ENCODE measurements at places on chromosomes 5 and 9.

DNA sequence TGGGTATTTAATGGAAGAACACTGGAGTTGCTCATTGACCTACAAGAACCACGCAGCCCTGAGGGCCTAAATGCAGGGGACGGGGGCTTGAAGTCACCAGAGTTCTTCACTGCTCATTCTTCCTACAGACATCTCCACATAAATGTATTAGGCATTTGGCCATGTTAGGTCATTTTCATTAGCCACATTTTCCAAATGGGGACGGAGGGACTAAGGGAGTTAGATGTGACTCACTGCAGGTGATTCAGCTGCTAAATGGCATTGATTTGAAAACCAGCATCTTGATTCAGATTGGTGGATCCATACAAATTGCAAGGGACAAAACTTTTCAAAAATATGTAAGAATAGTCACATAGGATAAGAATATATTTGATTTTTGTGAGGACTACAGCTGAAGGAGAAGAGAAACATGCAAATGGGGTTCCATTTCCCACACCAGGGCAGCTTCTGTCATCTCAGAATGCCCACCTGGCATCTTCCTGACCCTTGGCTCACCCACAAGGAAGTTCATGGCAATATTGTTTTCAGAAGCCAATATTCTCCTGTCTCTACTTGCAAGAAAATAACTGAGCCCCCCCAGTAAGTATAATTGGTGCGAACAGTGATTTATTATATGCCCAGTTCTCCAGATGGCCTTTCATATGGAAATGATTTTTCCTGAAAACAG lies 264.8 kb downstream of the DOCK8 start:
- DNase-seq: no peak

DNA sequence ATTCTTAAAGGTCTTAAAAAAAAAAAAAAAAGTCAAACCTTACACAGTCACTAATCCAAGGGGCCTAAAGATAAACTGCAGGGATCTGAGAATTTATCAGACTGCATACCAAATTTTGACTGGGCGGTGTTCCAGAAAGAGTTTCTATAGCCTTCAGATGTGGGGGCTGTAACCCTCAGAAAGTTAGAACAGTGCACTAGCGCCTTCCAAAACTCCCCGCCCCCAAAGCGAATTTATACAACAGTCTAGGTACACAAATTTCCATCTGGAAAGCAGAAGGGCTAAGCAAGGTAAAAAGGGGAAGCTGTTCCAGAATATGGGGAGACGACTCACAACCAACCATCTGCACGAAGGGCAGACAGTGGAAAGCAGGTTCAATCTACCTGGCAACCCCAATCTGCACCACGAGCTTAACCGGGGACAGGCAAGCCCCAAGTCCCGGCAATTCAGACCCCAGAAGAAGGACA lies 813 bp downstream of the ERMP1 start:
- no peak for DNase-seq

DNA sequence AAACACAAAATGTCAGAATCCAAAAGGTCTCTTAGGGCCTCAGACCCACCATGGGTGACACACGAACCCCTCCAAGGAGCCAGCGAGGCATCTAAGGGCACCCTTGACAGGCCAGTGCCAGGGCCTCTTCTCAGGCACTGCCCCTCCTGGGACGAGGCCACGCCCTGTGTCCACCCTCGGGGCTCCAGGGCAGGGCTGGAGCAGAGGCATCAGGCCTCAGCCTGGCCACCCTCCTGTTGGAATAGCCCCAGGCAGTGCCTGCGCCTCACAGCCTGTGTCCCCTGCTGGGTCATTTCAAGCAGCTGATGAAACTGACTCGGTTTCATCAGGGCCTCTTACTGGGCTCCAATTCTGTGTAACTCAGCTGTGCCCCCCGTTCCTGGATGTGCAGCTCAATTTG lies 32.8 kb upstream of the SUSD3 start:
- DNase-seq: no peak

- DNase-seq: no peak
Observed at GRCh38 chr5:1118231-1118698, 6.4 kb upstream of the SLC12A7 start.

DNA sequence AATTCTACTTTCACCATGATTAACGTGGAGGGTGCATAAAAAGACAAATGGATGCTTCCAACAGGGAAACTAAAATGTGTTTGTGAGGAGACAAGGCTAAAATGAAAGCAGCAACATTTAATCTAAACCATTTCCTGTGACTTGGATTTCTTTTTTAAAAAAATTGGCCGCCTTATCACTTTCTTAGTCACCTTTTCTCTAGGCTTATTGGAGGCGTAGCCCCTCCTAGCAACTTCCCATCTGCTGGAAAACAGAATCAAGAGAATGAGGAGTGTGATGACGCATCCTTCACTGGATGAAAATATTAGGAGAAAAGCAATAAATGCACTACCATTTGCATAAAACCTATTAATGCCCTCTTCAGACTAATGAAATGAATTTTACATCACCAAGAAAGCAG lies 791 bp upstream of the GPR150 start:
- no peak for DNase-seq

DNA sequence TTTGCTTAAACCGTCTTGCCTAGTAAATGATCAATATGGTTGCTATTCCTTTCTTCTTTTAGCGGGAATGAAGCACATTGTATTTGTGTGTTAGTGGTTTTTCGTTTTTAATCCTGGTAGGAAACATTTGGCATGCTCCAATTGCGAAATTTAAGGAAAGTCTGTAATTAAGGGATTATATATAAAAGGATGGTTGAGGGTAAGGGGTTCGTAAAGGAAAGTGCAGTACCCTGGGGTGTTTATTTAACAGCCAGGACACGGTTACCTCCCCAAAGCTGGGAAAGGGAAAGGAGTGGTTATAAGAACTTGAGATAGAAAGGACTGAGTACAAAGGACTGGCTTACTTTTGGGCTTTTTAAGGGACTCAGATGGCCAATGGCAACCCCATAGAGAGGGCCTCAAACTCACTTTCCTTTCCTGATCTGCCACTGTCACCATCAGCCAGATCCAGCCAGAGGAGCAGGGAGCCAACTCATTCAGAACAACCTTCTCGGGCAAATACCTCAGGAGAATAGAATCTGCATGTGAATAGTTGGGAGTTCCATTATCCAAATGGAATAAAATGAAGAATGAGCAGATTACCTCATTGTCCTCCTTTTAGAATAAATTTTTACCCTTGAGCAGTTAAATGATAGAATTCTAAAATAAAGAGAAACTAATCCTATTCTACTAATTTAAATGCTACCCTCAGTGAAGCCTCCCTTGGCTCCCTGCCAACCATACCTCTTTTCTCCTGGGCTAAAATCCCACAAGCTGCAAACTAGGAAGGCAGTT lies 117.7 kb downstream of the SNCAIP start:
- DNase-seq: no peak

Data from T-helper 1 cell (primary cell).